HepG2 (cell line): ENCODE measurements at places on chromosomes 2 and 18. TPM values are rescaled to one million over a fixed set of nuclear protein-coding genes. Genes with fewer than 3 reads are reported as not detected.
A peak's percentile ranks its signal among the peaks of the same experiment; 100 is the strongest.

Gene SCG2
- not detected in 2 replicates for polyA plus RNA-seq

Gene REG3A
- polyA plus RNA-seq: 0.13 TPM in 1 of 2 replicates, not detected in the other

Gene RAD51AP2
- 0.05 and 0.12 TPM in 2 replicates for polyA plus RNA-seq

Gene KCNF1
- polyA plus RNA-seq: 0.12 and 0.17 TPM in 2 replicates

Gene FAM110C
- polyA plus RNA-seq: 3.5 and 3.9 TPM in 2 replicates

Gene IL36G
- polyA plus RNA-seq: 0.14 TPM in 1 of 2 replicates, not detected in the other

Gene CD226
- 0.13 and 0.20 TPM in 2 replicates for polyA plus RNA-seq

Gene MYO5B
- polyA plus RNA-seq: 12.4 and 13.1 TPM in 2 replicates

Gene SYT4
- polyA plus RNA-seq: not detected in 2 replicates

DNA sequence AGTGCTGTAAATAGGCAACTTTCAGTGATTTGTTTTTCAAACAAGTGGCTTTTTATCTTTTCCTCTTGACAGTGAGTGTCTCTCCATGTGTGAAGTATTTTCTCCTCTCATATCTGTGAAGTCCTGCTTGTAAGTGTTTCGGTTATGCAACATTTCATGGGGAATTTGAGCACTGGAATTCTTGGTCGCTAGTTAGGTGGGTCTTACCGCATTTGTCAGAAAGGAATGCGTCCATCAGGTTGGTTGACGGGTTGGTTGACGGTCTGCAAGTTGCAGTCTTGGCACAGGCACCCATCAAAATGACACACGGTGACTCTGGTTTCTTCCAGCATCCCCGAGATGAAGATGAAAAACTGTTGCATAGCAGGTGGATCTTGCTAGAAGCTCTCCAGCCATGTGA, 109.8 kb downstream of the AGAP1 start:
- H3K36me3 ChIP-seq: no peaks in the 10 kb centered on the region
- peaks cover 35% of the 10 kb centered on the region for H3K4me1 ChIP-seq
- no peak overlapping the region for H3K27ac ChIP-seq
- H3K27me3 ChIP-seq: no peaks in the 10 kb centered on the region
- H3K4me3 ChIP-seq: no peak overlapping the region
- no peak for DNase-seq

DNA sequence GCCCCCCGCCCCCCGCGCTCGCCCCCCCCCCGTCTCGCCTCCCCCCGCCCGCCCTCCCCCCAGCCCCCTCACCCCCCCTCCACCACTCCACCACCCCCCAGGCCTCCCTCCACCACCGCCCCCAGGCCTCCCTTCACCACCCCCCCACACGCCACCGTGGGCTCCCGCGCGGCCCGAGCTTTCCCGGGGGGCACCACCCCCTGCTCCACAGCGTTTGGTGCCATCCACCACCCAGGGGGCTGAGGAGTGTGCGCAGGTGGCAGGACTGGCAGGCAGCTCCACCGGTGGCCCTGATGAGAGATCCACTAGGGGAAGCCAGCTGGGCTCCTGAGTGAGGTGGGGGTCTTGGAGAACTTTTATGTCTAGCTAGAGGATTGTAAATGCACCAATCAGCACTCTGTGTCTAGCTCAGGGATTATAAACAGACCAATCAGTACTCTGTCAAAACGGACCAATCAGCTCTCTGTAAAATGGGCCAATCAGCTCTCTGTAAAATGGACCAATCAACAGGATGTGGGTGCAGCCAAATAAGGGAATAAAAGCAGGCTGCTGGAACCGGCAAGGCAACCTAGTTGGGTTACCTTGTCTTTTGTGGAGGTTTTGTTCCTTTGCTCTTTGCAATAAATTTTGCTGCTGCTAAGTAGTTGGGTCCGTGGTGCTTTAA, 43.0 kb upstream of the ITSN2 start:
- H3K27ac ChIP-seq: no peak overlapping the region
- H3K4me1 ChIP-seq: peaks cover 37% of the 10 kb centered on the region
- DNase-seq: no peak

DNA sequence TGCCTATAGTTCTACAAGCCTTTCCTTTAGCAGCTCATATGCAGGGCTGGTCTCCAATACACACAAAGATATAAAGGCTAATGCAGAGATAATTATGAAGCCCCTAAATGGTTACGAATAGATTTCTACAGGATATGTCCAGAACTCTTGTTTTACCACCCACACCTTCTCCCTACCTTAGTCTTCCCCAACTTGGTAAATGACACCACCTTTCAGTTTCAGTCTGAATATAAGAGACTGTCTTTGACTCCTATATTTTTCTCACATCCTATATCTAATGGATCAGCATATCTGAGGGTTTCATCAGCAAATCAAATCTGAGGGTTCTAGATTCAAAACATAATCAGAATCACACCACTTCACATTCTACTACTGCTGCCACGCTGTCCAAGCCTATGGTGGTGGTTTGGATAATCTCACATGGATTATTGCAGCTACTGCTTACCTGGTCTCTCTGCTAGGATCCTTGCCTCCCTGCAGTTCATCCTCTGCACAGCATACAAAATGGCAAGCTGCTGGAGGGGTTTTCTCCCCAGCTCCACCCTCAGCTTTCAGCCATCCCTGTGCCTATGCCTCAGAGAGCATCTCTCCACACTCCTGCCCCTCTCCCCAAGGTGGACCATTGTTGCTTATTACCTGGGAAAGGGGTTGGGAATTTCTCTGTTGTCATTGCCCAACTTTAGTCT, 178.0 kb upstream of the SPOPL start:
- no peak overlapping the region for H3K27ac ChIP-seq
- H3K36me3 ChIP-seq: no peaks in the 10 kb centered on the region
- no peak overlapping the region for H3K4me3 ChIP-seq
- H3K4me1 ChIP-seq: no peaks in the 10 kb centered on the region

DNA sequence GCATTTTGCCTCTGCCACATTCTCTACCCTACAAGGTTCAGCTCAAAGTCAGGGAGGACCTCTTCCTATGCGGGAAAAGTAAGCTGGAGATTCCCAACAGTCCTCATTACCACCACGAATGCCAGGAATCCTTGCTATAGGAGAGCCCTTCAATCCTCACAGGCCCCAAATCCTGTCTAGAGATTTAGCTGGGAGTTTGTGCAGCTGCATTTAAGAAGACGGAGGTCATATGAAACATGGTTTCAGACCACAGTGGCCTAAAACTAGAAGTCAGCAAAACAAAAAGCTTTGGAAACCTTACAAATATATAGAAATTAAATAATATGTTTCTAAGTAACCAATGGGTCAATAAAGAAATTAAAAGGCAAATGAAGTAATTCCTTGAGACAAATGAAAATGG, 415.3 kb upstream of the SETBP1 start:
- H3K27me3 ChIP-seq: no peaks in the 10 kb centered on the region
- no peaks in the 10 kb centered on the region for H3K4me1 ChIP-seq
- no peak overlapping the region for H3K4me3 ChIP-seq
- no peaks in the 10 kb centered on the region for H3K36me3 ChIP-seq
- H3K27ac ChIP-seq: no peak overlapping the region

- no peak overlapping the region for H3K4me3 ChIP-seq
- H3K36me3 ChIP-seq: no peaks in the 10 kb centered on the region
- H3K27ac ChIP-seq: no peak overlapping the region
- H3K4me1 ChIP-seq: peaks cover 1% of the 10 kb centered on the region
Observed at GRCh38 chr18:3683483-3683882, 233.5 kb downstream of the TGIF1 start.

DNA sequence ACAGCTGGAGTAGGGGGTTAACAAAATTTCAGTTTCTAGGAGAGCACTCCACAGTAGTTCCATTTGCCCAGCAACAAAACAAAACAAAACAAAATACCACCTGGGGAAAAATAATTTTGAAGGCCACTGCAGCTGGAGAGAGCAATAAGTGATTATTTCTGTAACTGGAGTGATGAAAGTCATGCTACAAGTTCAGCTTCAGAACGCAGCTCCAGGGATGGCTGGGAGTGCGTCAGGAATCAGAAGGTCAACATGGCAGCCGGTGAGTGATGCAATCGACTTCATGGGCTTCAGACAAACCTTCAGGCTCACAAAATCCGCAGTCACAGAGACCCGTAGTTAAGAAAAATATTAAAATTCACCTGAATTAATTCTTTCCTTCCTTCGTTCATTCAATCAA, 41.0 kb downstream of the ABHD3 start:
- H3K4me1 ChIP-seq: peaks cover 16% of the 10 kb centered on the region
- no peak for DNase-seq
- H3K27me3 ChIP-seq: no peaks in the 10 kb centered on the region
- no peaks in the 10 kb centered on the region; the same call in 1 of the 2 replicates for H3K36me3 ChIP-seq

GRCh38 chr2:206614811-206615210, 27.5 kb upstream of the FAM237A start:
- H3K4me1 ChIP-seq: no peaks in the 10 kb centered on the region
- no peak for DNase-seq
- H3K27me3 ChIP-seq: peaks cover 5% of the 10 kb centered on the region; the same call in 1 of the 3 replicates
- no peaks in the 10 kb centered on the region for H3K36me3 ChIP-seq
- no peak overlapping the region for H3K4me3 ChIP-seq

DNA sequence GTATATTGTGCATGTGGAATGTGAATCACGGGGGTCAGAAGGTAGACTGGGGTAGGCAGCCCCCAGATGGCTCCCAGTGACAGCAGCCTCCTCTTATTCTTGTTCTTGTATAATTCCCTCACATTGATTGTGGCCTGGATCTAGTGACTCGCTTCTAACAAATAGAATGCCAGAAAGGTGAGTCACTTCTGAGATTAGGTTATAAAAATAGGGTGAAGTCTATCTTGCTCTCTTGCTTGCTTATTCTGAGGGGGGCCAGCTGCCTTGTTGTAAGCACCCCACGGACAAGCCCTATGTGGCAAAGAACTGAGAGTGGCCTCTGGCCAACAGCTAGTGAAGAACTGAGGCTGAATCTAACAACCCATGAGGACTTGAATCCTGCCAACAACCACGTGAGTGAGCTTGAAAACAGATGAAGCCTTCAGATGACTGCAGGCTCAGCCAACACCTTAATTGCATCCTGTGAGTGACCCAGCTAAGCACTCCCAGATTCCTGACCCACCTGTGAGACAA, 15.6 kb upstream of the RMND5A start:
- no peak overlapping the region for H3K4me3 ChIP-seq
- H3K4me1 ChIP-seq: peaks cover 24% of the 10 kb centered on the region
- peak overlapping the region; percentile 18 for H3K27ac ChIP-seq
- H3K27me3 ChIP-seq: no peaks in the 10 kb centered on the region
- DNase-seq: peak; percentile 70
- no peaks in the 10 kb centered on the region for H3K36me3 ChIP-seq

GRCh38 chr2:58803192-58803591, 562.1 kb upstream of the FANCL start:
- no peaks in the 10 kb centered on the region for H3K27me3 ChIP-seq
- H3K4me3 ChIP-seq: no peak overlapping the region
- DNase-seq: no peak
- H3K27ac ChIP-seq: no peak overlapping the region
- H3K4me1 ChIP-seq: no peaks in the 10 kb centered on the region

DNA sequence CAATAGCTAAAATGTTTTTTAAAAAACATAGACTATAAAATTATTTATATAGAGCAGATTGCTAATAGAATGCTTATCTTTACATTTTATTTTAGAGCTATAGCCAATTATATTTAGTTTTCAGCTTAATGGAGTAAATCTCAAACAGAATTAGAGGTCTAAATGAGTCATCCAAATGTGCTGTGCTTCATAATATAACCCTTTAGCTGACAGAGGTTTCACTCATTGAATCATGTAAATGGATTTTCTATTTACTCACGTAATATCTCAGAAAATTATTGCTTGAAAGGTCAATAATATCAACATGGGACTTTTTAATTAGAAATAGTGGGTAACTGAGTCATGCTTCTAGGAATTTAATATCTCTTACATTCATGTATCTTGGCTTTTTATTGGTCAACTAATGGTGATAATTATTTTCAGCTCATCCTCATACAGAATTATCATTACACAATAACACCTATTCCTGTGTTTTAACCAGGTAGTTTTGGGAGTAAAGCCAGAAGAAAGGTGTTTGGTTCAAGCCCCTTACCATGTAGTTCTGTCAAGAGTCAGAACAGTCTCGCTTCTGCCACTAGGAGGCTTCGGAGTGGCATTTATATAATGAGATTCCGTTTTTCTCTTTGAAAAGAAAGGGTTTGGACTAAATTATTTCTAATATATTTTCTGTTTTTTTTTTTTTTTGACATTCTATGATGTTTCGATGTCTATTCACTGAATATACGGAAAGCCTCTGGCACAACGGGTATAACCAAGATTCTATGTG, 217.6 kb downstream of the CDH7 start:
- DNase-seq: no peak
- H3K27me3 ChIP-seq: no peaks in the 10 kb centered on the region

- no peaks in the 10 kb centered on the region for H3K27me3 ChIP-seq
- DNase-seq: no peak
- no peak overlapping the region for H3K27ac ChIP-seq
Observed at GRCh38 chr2:76544901-76545300, 834.2 kb upstream of the GCFC2 start.

GRCh38 chr2:120993661-120994060, 258.0 kb downstream of the GLI2 start:
- no peak for DNase-seq
- no peaks in the 10 kb centered on the region for H3K4me1 ChIP-seq
- no peak overlapping the region for H3K4me3 ChIP-seq
- H3K27ac ChIP-seq: no peak overlapping the region
- no peaks in the 10 kb centered on the region for H3K36me3 ChIP-seq
- peaks cover 51% of the 10 kb centered on the region for H3K27me3 ChIP-seq

DNA sequence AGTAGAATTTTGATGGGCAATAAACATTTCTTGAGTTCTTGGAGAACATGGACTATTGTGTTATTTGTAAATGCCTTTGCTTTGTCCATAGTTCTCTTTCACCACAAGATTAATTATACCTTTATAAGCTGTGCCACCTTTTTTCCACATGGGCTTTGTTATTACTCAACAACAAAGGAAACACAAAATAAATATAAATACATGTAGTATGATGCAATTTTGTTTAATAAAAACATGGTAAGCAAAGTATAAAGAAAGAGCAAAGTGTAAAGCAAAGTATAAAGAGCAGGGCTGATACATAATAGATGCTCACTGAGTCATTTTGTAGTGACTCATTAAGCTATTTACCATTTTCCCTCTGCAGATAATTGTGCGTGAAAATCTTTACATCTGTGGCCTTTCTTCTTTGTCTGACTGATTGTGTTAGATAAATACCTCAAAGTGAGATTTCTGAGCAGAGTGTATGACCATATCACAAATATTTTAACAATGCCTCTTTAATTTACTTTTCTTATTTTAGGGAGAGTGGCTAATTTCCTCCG, 80.9 kb downstream of the CERS6 start:
- no peak overlapping the region for H3K4me3 ChIP-seq
- no peak overlapping the region for H3K27ac ChIP-seq
- no peaks in the 10 kb centered on the region for H3K36me3 ChIP-seq

GRCh38 chr2:217463402-217464075, 539.3 kb downstream of the TNS1 start:
- no peak for DNase-seq
- no peaks in the 10 kb centered on the region; the same call in 2 of the 3 replicates for H3K27me3 ChIP-seq
- no peaks in the 10 kb centered on the region for H3K4me1 ChIP-seq
